ENCODE measurements at places on chromosomes 12 and 14. TPM values are rescaled to one million over a fixed set of nuclear protein-coding genes. Genes with fewer than 3 reads are reported as not detected.

Gene FAM186B
- 0.59 TPM for total RNA-seq

DNA sequence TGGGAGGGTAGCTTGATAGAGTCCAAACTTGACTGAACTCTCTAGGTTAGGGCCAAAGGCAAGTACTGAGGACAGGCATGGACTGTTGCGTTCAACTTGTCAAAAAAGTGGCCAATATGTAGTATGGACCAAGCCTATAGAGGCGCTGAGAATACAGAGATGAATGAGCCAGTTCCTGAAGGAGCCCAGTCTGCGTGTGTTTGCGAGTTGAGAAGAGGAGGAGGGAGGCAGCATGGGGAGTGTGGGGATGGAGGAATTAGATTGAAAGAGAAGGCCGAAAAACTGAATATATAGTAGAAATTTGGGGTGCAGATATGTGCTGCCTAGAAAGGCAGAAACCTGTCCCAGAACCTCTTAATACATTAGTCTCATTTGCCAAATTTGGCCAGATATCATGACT is 412.4 kb downstream of the PCNX1 start:
- no peak for DNase-seq

DNA sequence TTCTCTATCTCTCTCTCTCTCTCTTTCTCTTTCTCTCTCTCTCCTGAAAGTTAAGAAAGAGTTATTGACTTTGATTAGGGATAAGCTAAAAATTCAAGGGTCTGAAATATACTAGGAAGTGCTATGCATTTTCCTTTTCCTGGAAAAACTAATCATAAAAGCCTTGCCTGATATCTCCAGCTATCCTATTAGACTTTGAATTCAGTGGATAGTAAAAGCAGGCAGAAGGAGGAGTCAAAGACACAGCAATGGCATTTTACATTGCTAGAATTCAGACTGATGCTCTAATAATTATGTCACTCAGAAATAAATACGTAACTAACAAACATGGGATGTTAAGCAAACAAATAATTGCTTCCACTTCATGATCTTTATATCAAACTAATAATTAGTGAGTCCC is 272.0 kb downstream of the SSPN start:
- no peak for DNase-seq

DNA sequence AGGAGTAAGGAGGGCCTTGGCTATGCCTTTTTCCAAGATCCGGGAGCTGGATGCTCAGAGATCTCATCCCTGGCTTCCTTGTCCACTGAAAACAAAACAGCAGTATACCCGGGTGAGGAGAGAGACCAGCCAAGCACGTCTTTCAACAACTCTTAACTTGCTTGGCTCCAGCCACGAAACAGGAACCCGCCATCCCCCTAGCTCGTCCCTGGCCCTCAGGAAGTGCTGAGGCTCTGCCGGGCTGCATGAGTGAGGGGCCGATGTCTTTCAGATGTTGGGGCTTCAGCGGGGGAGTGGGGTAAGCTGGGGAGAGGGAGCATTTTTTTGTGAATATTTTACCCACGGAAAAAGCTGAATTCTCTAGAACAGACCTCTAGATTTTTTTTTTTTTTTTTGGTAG is 231.1 kb downstream of the CACNA1C start:
- peak; percentile 66 for DNase-seq

Gene LBHD2
- total RNA-seq = not detected

Gene NANOG
- not detected for total RNA-seq

GRCh38 chr12:131710464-131711457 is at the start of gene SFSWAP:
SFSWAP (plus strand) TSS chr12:131711090; CDS start chr12:131711230, 140 bp downstream.
- DNase-seq = peak; percentile 66

- no peak for DNase-seq
Observed at GRCh38 chr14:41521891-41522290, 84.8 kb upstream of the LRFN5 start.

DNA sequence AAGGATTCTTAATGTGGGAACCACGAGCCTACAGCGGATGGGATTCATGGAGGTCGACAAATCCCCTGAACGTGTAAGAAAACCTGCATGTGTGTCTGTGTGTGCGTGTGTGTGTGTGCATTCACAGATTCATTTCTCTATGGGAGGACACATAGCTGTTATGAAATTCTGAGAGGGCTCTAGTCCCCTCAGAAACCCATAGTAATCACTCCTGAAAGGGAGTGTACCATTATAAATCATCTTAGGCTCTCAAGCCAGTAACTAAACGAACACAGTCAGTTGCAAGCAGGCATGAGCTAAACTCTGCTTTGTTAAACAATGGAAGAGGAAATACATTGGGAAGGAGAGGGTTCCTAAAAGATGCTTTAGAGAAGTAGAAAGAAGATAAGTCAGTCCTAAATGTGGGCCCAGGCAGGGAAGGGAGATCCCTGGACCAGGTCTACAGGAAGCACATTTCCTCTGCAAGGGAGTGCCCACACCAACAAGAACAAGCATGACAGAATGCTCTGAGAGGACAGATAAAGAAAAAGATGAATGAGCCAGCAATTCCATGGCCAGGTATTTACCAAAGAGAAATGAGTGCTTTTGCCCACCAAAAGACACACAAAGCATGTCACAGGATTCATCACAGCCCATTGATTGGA is 91.3 kb downstream of the ITPR2 start:
- DNase-seq = no peak

DNA sequence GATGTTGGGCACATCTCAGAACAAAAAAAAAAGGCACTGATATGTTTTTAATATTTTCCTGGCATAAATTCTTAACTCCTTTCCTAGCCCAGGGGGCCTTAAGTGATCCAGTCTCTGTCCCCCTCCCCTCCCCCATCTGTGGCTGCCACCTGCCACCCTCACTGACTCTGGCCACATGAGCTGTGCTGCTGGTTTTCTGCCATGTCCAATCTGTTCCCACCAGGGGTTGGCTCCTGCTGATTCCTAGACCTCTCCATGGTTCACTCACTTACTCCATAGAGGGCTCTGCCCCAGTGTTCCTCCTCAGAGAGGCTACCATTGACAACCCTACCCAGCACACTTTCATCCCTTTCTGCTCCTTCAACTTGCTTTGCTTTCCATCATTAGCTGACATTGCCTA is 163.3 kb downstream of the SSPN start:
- no peak for DNase-seq

GRCh38 chr12:93179792-93180191 is 197.9 kb upstream of the NUDT4 start:
- DNase-seq = no peak

DNA sequence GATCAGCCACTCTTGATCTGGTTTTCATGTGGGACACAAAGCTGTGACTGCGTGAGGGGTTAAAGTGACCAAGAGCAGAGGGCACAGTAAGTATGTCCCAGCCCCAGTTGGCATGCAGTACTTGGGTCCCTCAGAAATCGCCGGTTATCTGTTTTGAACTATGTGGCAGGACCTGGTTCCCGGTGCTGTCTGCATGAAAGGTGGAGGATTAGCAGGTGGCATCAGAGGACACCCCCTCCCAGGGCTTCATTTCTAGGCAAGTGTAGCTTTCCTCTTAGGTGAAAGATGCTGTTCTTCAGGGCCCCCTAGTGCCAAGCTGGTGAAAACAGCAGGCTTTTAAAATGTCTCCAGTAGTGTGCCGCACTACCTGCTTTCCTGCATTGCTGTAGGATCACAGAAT is 57.1 kb downstream of the ATG14 start:
- no peak for DNase-seq

Gene LRR1
- total RNA-seq = 9.9 TPM

DNA sequence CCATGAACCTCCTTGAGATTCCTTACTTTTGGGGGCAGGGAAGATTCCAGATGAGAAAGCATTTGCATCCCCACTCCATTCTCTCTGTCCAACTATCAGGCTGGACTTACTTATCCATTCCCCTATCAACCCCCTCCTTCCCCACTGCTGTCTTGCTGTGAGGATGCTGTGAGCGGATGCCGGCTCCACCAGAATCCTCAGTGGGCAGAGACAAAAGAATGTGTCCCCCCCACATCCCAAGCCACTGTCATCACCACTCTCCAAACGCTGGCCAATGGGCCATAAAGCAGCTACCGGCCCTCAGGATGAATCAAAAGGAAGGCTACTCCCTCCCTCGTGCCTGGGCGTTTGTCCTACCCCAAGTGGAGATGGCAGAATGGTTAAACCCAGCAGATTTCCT is 173.0 kb upstream of the NTF3 start:
- no peak for DNase-seq

- no peak for DNase-seq
Observed at GRCh38 chr14:76953311-76953945, 75.1 kb downstream of the IRF2BPL start.

- no peak for DNase-seq
Observed at GRCh38 chr12:115926037-115926670, 351.3 kb downstream of the MED13L start.

DNA sequence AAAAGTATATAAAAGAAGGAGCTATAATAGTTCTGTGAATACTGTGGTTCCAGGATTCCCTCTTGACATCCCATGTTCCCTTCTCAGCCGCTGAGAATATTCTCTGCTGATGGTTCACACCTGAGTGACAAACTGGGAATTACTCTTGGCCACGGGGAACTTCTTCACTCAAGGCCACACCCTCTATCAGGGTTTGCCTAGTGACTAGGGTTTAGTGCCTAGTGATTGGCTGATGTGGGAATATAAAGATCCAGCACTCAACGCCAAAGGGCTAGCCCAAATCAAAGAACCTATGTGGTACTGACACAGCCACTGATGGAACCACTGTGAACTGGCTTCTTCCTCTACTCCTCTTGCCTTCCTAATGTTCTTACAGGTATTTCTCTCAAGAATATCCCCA is 248.4 kb downstream of the ASCL1 start:
- no peak for DNase-seq

DNA sequence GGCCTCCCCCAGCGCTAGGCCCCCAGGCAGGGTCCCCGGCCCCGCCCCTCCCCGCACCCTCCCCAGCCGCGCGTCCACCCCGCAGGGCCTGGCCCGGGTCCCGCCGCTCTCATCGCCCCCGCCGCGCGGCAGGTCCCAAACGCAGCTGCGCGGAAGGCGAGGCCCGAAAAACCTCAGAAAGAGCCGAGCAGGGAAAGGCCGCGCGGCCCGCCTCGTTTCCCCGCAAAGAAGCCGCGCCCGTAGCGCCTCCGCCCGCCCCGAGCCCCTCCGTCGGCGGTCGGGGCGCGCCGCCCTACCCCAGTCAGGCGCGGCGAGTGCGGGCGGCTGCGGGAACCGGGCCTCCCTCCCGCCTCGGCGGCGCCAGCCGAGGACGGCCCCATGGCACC is 324 bp downstream of the POLE start:
- DNase-seq = peak; percentile 39

Gene KRT75
- 84.8 TPM for total RNA-seq

DNA sequence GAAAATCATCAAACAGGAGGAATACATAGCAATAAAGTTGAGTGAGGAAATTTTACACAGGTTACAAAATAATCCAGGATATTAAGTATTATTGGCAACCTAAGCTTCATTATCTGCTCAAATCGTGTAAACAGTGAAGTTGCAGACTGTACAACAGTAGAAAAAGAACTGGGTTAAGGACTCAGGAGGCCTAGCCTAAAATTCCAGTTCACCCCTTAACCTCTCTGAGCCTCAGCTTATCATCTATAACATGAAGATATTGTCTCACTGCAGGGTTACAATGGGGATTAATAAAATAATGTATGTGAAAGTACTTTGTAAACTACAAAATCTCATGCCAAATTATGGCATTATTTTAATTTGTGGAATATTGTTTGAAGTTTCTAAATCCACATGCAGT is 26.0 kb downstream of the DDHD1 start:
- DNase-seq = no peak

Gene GLI1
- total RNA-seq = 7.2 TPM

Gene ELK3
- 15.1 TPM for total RNA-seq

DNA sequence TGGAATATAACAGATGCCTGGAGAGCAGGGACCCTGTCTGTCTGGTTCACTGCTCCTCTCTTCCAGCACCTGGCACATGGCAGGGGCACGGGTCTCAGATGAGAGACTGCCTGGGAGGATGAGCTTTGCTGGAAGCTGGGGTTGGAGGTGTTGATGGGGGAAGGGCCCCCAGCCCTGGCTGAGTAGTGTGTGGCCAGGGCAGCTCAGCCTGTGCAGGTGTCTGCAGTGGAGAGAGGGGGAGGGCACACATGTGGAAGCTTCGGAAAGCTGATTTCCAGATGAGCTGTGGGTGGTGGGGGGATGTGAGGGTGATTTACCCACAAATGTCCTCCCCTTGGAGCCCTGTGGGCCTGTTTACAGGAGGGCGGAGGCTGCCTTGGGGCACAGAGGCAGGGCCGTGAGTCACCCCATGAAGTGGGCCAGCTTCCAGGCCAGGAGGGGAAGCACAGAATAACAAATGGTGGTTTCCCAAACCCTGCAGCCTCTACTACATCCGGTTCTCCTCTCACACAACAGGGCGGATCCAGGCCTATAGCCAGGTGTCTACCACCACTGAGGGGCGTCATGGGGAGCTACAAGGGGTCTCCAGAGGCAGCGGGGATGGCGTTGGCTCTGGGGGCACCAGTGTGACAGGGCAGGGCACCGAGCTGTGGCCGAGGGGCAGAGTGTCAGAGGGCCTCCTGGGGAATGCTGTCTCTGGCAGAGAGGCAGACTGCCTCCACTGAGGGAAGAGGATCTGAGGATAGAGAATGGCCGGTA is 11.0 kb downstream of the KRT7 start:
- DNase-seq = peak; percentile 24

DNA sequence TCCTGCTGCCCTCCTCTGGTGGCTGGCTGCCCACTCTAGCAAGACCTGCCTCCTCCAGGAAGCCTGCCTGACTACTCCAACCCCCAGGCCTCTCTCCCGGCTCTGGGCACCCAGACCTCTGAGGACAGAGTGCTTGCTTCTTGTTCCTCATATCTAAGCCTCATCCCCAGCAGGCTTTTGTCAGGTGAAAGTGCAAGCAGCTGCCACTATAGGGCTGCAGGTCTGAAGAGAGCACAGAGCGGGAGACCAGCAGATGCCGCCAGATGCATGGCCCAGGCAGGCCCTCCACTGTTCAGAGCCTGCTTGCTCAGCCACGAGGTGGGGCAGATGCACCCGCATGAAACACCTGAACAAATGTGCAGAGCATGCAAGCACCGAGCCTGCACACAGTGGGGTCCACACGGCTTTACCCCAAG is 73.0 kb downstream of the SERPINA3 start:
- no peak for DNase-seq

DNA sequence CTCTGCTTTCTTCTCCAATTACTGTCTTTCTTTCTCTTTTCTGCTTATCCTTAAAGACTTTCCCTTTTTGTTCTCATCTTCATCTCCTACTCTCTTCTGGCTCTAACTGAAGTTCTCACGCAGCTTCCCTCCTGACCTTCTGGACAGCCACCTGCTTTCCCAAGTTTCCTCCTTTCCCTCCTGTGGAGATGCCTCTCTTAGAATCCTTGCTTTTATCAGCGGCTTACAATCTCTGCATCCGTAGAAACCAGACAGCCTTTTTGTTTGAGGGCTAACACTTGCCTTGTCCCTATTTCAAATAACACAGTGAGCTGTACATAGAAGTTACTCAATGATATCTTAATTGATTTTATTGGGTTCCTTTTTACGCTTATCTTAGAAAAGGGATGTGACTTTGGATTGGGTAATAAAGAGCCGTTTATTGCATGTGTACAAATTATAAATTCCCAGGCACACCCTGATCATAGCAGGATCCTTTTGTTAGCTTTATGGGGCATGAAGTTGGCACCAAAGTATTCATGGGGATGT is 2.1 kb upstream of the LGALS3 start:
- no peak for DNase-seq

GRCh38 chr12:8948701-8949341 is 624 bp downstream of the M6PR start:
- no peak for DNase-seq

- DNase-seq = peak; percentile 61
Observed at GRCh38 chr12:89016970-89017778, 335.1 kb downstream of the DUSP6 start.

Data from skin of body (tissue), 3 donors.